Stimulated activated CD4-positive, alpha-beta T cell treated with anti-CD3 and anti-CD28 coated beads, Interleukin-1b, Interleukin-23, amount 100 ng/mL, for 4 hours (primary cell): ENCODE measurements at places on chromosomes 13 and 19.

- DNase-seq, result no peak
These were observed 1.4 kb upstream of the RAB20 start for GRCh38 chr13:110562696-110563462.

- no peak for DNase-seq
These were observed 899.3 kb downstream of the UQCRFS1 start for GRCh38 chr19:28313633-28314032.

DNA sequence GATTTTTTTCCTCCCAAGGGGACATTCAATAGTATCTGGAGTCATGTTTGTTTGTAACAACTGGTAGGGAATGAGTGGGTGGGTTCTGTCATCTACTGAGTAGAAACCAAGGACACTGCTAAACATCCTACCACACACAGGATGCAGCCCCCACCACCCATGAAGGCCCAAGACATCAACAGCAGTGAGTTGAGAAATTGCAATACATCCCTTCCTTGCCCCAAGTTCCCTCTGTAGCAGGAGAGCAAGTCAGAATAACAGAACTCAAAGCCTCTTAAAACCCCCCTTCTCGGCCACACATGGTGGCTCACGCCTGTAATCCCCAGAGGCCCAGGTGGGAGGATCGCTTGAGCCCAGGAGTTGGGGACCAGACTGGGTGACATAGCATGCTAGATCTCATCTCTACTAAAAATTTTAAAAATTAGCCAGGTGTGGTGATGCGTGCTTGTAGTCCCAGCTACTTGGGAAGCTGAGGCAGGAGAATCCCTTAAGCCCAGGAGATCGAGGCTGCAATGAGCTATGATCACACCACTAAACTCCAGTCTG, 2.4 kb upstream of the CYP2F1 start:
- no peak for DNase-seq

DNA sequence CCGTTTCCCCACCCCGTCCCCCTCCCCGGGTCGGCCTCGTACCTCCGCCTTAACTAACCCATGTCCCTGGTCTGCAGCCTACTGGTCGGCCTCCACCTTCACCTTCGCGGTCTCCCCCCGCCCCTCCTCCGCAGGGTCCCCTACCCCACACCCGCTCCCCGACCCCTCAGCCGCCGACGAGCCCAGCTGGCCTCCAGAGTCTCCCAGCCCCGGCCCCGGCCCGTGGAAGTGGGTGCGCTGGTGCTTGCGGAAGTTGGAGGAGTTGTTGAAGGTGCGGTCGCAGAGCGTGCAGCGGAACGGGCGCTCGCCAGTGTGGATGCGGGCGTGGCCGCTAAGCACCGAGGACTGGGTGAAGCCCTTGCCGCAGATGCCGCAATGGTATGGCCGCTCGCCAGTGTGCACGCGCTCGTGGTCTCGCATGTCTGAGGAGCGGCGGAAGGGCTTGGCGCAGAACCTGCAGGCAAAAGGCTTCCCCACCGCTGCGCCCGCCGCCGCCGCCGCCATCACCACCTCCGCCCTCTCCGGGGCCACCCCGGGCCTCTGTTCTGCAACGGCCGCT, 2.6 kb downstream of the ZNF784 start:
- no peak for DNase-seq

GRCh38 chr13:100625447-100625846, 36.9 kb upstream of the GGACT start:
- no peak for DNase-seq
